Omental fat pad (tissue), 4 donors: ENCODE measurements at places on chromosomes 6 and 20. TPM values are rescaled to one million over a fixed set of nuclear protein-coding genes. Genes with fewer than 3 reads are reported as not detected.

Gene TMEM244
- not detected for total RNA-seq

Gene ASIP
- not detected for total RNA-seq

Gene BACH2
- 9.4 TPM for total RNA-seq

DNA sequence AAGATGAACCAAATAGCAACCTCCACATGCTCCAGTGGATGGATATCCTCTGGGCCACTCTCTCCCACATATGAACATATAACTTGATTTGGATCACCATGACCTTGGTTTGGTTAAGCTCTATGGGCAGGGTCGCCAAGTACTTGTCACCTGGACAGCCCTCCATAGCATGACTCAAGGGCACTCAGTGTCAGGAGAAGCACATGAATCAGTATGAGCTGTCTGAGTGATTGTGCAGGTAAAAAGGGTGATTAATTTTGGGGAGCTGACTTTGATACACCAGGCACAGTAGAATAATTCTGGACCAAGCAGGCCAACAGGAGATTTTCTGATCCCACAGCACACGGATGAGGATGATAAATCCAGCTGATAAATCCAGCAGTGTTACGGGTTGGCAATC, 74.4 kb downstream of the OPRM1 start:
- DNase-seq = no peak

- no peak for DNase-seq
These were observed 66.5 kb upstream of the PIM1 start for GRCh38 chr6:37103169-37104039.

DNA sequence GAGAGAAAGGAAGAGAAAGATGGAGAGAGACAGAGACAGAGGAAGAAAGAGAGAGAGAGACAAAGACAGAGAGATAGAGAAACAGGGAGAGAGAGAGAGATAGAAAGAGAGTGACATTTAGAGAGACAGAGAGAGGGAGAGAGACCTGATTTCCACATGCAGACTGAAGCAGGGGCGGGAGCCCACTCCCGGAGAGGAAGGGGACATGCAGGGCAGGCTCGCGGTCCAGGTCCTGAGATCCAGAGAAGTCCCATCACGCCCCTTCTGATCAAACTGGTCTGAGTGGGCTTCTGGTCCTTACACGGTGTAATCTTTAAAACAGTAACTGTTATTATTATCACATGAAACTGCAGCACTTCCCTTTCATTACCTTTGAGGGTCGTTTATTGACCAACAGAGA, 62.2 kb downstream of the PHACTR3 start:
- no peak for DNase-seq

DNA sequence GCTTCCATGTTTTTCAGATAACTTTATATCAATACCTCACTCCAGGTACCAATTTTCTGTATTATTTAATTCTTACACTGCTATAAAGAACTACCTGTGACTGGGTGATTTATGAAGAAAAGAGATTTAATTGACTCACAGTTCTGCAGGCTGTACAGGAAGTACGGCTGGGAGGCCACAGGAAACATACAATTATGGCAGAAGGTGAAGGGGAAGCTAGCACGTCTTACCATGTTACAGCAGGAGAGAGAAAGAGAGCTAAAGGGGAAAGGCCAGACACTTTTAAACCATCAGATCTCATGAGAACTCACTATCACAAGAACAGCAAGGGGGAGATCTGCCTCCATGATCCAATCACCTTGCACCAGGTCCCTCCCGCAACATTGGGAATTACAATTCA, 119.1 kb upstream of the BMP5 start:
- DNase-seq = no peak
